Bone marrow (tissue), 2 donors: ENCODE measurements at places on chromosomes 7 and 10.

DNA sequence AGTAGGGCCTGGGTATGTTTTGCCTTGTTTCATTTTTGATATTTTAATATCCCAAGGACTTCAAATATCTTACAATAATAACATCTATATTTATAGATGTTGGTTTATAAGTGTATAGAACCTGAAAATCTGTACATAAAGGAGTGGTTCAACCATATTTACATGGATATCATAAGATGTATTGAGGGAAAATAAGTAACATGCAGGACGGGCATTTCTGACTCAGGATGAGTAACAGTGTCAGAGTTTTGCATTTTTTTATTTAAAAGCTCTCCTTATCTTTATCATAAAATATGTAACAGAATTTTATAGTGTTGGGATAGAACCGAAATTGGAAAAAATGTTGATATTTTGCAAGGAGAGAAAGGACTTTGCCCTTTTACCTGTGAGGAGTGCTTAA is 1438.7 kb downstream of the REEP3 start:
- no peak for DNase-seq

DNA sequence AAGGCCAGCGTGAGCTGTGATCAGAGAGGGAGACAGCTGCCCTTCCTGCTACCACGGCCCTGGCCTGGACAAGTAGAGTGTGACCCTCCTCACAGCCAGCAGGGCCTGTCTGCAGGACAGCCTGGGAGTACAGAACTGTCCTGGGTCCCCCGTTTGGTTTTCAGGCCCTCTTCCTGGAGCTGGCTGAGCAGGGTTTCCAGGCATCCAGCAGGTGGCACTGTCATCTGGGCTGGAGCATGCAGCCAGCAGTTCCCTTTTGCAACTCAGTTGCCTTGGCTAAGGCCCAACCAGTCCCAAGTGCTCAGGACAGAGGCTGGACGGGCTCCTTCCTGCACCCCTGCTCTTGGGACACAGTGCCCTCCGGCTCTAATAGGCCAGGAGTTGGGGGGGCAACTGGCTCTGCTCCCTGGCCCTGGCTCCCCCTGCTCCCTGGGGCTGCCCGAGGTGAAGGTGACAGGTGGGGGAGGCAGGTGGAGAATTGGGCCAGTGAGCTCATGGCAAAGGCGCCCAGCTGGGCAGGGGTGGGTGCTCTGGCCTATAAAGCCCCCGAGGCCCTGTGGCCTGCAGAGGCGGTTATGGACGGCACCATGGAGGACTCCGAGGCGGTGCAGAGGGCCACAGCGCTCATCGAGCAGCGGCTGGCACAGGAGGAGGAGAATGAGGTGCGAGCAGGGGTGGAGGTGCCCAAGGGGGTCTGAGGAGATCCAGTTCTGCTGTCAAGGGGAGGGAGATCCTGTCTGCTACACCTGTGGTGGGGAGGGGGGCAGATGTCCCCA is at the start of gene ANKRD2:
Gene ANKRD2 (plus strand): TSS at position 566 of the 776 bp plus-strand sequence. CDS start 10 bp downstream, at position 576.
- peak; percentile 4 for DNase-seq

DNA sequence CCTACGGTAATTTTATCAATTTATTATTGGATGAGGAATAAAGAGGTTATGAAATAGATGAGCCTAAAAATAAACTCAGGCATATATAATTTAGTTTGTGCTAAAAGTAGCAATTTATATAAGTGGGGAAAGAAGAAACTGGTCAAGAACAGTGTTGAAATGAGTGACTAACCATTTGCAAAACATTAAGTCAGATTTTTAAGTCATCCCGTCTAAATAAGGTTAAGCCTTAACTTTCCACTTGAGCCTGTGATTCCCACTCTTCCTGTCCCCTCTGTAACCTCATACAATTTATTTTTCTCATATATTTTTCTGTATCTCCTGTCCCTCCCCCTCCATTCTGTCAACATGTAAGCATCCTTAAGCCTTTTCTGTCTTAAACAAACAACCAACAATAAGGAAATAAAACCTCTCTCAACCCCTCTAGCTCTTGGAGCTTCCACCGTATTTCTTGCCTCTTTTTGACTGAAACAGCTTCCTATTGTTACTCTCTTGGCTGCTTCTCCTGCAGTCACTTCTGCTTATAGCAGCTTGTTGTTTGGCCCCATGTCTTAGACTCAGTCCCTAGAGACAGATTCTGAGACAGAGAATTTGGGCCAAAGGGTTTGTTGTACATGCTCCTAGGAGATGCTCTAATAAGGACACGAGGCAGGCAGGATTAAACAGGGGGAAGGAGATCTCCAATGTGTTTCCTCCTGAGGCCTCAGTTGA is 109.7 kb downstream of the GNAI1 start:
- DNase-seq, result no peak

DNA sequence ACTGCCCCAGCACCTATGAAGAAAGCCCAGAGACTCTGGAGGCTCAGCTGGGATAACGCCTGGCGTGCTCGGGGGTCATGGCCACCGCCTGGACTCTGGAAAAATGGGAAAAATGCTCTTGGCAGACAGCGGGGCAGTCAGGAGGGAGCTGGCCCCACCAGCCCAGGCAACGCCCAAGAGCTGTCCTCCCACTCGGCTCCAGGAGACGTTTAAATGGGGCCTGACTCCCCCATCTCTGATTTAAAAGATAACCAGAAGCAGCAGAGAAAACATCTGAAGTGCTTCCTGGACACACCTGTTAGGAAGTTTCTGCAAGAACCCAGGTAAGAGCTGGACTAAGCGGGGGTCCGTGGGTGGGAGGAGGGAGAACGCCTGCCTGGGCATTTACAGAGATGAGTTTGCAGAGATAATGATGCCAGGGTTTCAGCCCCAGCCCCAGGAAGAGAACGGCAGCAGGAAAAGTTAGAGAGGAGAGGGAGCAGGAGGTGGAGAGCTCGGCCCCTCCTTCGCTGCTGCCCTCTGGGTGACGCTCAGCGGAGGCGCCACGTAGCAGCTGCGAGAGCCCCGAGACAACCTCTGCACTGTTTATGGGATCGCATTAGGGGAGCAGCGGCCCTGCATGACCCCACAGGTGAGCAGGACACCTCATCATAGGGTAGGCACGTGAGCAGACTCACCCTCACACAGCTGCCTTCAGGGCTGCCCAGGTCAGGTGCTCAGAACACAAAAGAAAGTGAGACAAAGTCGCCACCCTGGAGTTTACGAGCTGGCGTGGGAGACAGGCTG is 83.5 kb upstream of the INSIG1 start:
- DNase-seq, result no peak

- DNase-seq, result no peak
Observed at GRCh38 chr7:90777041-90777440, 180.9 kb downstream of the CDK14 start.

GRCh38 chr7:139118805-139119485 is 9.4 kb upstream of the ZC3HAV1 start:
- DNase-seq, result no peak

GRCh38 chr7:111199643-111200042 is 108.7 kb downstream of the LRRN3 start:
- no peak for DNase-seq

DNA sequence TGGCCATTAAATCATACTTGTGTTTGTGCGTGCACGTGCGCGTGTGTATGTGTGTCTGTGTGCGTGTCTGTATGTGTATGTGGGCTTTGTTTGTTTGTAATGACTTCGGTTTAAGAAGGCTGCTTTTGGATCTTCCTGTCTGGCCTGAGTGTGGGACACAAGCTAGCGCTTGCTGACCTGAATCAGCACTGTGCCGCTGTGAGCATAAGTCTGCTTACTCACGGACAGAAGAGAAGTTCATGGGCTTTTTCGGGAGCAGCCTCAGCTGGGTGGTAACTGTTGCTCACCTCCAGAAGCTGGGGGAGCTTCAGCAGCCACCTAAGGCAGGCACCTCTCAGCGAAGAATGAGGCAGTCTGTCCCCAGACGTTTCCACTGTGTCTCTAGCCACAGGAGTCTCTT is 56.1 kb upstream of the TRUB1 start:
- no peak for DNase-seq

DNA sequence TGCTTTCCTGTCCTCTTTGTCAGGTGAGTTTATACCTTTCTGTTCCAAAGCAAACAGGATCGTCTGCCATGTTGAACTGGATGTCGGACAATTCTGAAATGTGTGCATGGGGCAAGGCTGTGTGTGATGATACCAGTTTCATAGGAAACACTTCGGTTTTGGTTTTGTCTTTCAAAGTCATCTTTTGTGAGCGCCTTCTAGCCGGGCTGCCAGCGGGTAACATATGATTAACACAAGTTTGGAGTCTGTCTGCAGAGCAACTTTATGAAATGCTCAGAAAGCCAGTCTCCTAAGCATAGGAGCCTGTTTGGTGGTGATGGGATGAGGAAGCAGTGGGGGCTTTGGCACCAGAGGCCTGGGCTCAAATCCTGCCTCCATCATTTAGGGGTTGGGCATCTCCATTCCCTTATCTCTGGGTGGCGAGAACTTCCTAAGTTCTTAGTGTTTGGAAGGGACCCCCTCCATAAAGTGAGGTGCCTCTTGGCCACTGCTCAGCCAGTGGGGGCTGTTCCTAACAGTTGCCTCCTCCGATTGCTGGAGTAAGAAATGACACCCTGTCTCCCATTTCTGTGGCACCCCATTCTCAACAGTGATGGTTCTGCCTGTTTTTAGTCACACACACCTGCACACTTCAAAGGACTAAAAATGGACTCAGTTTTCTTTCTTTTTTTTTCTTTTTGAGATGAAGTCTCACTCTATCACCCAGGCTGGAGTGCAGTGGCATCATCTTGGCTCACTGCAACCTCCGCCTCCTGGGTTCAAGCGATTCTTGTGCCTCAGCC is 36.8 kb downstream of the CUX1 start:
- no peak for DNase-seq

DNA sequence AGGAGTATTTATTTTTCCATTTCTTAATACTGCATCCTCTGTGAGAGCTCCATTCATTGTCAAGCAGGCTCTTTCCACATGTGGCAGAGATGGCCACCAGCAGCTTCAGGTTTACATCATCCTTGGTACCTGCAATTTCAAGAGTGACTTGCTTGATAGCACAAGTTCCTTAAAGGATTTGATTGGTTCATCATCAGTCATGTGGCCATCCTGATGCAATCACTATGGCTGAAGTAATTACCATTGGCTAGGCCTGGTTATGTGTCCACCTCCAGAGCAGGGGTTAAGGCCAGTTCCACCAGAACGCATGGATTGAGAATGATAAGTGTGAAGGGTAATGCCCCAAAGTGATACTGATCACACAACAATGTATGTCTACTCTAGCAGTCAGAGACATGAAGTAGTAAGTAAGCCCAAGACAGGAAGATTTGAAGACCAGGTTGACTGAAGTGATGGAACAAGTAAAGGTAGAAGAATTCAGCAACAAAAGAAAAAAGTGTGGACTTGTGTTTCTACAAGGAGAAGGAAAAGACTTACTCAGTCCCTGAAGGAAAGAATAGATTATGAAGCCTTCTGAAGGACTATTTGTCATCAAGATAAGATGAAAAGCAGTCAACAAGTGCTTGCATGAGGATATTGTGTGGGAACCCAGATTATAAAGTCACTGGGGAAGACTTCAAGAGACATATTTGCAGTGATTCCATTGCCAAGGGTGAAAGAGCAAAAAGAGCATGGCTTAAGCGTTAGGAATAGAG is 26.4 kb upstream of the PRKAR2B start:
- no peak for DNase-seq

- DNase-seq, result no peak
Observed at GRCh38 chr10:29826221-29826620, 191.4 kb upstream of the SVIL start.

GRCh38 chr7:66443946-66444345 is 184.7 kb upstream of the KCTD7 start:
- no peak for DNase-seq

- no peak for DNase-seq
Observed at GRCh38 chr7:128989961-128990360, 52.2 kb downstream of the IRF5 start.

- DNase-seq, result no peak
Observed at GRCh38 chr10:118950997-118951637, 78.4 kb upstream of the NANOS1 start.

DNA sequence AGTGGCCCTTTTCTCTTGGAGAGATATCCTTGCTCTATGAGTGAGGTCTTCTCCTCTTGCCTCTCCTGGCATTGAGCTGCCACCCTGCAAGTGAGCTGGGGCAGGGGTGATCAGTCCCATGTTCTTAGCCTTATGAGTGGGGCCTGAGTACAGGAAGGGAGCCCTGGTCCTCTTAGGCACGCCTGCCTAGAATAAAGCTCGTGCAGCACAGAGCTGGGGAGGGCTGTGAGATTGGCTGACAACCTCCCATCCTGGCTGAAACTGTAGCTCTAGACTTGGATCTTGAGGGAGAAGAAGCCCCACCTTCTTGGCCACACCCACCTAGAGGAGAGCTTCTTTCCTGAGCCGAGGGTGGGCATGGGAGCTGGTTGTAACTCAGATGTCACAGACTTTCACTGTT is 305.0 kb upstream of the ZNF32 start:
- no peak for DNase-seq

- DNase-seq, result peak; percentile 79
Observed at GRCh38 chr7:158818325-158819213, 10.7 kb downstream of the ESYT2 start.

GRCh38 chr10:64271983-64272382 is 750.8 kb downstream of the REEP3 start:
- DNase-seq, result no peak

- no peak for DNase-seq
Observed at GRCh38 chr10:69333205-69333604, 54.9 kb downstream of the HK1 start.

GRCh38 chr7:101537205-101537604 is 91.9 kb downstream of the MYL10 start:
- no peak for DNase-seq

DNA sequence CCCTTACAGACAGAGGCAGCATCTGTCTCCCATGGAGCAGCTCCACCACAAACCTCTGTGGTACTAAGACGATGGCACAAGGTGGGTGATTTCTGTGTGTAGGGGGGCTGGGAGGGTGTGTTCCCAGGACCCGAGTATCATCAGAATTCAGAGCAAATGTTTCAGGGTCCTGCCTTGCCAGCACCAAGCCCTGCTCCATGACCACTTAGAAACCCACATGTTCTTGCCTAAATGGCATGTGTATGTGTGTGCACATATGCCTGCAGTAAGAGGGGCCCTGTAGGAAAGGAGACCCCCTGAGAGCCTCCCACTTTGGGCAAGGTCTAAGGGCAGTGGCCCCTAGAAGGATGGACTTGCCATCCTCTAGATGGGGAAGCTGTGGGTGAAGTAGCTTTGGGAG is 17.1 kb upstream of the MGMT start:
- no peak for DNase-seq

- DNase-seq, result no peak
Observed at GRCh38 chr7:137169282-137169698, 174.2 kb downstream of the PTN start.
